ENCODE measurements at places on chromosomes 4 and X.
A peak's percentile ranks its signal among the peaks of the same experiment; 100 is the strongest.

GRCh38 chr4:47933840-47934239 is 19.5 kb upstream of the NFXL1 start:
- DNase-seq: peak; percentile 55

DNA sequence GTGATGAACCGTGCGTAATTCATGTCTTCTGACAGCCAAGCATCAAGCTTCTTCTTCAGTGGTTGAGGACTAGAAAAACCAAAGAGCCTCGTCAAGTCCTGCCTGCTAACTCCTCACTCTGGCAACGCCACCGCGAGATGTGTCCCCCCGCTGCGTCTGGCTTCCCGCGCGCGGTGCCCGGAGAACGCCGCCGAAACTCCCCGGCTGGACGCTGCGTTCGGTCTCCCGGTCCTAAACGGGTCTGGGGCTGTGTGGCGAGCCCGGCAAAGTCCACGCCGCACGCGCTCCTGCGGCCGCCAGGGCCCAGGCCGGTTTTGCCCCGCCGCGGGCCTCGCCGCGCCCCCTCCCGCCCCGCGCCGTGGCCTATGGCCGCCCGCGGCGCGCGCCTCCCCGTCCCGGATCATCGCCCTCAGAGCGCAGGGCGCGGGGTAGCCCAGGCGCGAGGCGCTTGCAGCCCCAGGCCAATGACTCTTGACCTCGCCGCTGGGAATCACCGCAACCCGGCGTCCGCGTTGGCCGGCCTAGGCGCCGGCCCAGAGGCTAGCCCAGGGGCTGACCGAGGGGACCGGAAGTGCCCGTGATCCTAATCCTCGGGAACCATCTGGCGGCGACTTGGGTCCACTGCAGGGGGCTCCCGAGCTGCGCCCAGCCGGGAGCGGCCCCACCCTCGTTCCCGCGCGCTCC is at the start of gene AADAT:
TSS of gene AADAT (minus strand) at position 289 of the 684 bp plus-strand sequence. CDS start at position 23, 266 bp downstream.
- peak; percentile 76 for DNase-seq

- DNase-seq: no peak
Observed at GRCh38 chrX:10016519-10017132, 49.5 kb downstream of the CLDN34 start.

- no peak for DNase-seq
Observed at GRCh38 chr4:54278216-54278615, 49.1 kb downstream of the PDGFRA start.

- DNase-seq: peak; percentile 1
Observed at GRCh38 chrX:99973572-99974226, 436.4 kb downstream of the PCDH19 start.

DNA sequence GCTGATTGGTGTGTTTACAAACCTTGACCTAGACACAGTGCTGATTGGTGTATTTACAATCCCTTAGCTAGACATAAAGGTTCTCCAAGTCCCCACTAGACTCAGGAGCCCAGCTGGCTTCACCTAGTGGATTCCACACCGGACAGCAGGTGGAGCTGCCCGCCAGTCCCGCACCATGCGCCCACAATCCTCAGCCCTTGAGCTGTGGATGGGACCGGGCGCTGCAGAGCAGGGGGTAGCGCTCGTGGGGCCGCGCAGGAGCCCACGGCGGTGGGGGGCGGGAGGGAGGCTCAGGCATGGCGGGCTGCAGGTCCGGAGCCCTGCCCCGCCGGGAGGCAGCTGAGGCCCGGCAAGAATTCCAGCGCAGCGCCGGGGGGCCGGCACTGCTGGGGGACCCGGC is 30.7 kb downstream of the MEPE start:
- DNase-seq: no peak

- peak; percentile 65 for DNase-seq
Observed at GRCh38 chr4:128600996-128601871, 208.3 kb upstream of the JADE1 start.

DNA sequence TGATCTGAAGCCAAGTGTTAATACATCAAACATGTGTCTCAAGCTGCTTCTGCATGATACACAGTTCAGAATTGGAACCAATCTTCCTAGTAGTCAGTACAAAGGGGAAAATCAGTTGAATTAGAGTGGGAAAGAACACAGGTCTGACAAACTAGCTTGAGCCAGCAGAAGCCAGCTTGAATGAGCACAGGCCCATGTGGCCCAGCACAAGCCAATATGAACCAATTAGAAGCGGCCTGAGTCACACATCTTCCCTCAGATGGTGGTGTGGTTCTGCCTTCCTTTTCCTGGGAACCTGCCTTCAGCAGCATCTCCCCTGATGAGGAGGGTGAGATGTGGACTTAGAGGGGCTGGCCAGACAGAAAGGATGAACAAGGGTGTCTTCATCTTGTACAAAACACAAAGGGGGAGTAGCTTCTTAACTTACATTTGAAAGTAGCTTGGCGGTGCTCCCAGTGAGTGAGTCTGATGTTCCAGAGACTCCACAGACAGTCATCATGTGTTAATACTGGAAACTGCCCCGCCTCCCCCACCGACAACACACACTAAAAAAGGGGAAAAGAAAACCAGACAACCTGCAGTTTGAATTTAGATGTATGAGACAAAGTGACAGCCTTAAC is 72.0 kb downstream of the FRMPD4 start:
- DNase-seq: peak; percentile 26

DNA sequence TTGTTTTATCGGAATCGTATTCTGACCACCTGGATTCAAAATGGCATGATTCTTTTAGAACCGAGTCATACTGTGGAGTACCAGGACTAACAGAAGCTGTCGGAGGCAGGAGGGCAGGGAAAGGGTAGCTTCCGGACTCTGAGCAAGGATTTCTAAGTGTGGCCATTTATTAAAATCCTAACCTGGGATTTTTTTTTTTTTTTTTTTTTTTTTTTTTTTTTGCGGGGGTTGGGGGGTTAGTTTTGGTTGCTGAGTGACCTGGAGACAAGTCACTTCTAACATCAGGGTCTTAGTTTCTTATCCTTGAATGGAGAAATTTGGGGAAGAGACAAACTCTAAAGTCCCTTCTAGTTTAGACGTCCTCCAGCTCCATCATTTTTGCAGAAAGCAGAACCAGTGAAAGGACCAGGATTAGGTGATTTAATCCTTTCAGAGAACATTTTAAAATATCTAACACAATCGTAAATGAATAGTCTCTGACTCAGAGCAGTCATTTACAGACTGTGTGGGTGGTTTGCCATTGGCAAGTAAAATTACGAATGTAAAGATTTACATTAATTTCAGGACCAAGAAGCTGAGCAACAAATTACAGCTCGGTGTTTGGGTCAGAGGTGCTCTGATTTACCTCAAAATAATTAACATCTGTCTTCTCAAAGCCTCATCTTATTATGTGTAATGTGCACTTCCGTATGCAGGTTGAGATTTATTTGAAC is 7.3 kb downstream of the SLC25A5 start:
- DNase-seq: no peak

- DNase-seq: no peak
Observed at GRCh38 chr4:8516996-8517550, 63.1 kb upstream of the GPR78 start.

DNA sequence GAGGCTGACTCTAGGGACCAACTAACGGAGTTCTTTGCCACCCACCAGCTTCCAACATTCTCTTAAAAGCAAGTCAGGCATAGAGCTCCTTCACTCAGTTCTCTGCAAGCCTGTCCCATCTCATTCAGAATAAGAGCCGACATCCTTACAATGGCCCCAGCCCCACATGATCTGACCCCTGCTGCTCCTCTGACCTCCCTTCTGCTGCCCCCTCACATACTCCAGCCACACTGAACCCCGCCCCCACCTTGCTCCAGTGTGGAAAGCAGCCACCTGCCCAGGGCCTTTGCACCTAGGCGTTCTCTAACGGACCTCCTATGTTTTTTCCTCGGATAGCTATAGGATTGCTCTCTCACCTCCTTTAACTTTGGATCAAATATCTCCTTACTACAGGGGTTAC is 143.2 kb upstream of the ETNPPL start:
- DNase-seq: no peak

DNA sequence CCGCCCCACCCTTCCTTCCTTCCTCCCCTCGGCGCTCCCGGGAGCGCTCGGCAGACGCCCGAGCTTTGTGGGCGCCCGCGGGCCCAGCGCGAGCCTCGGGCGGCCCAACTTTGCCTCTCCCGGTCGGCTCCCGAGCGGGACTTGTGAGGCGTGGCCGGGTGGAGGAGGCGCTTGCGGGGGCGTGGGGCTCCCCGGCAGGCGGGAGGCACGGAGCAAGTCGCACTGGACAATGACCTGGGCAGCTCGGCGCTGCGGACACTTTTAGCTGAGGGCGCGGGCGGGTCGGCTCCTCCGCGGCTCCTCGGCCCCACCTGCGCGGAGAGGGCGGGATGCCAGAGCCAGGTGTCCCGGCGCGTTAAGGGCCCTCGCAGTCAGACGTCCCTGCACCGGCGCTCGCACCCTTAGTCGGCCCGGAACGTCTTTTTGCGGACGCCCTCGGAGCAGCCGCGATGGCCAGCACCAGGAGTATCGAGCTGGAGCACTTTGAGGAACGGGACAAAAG is 385 bp downstream of the DCLK2 start:
- DNase-seq: peak; percentile 70

DNA sequence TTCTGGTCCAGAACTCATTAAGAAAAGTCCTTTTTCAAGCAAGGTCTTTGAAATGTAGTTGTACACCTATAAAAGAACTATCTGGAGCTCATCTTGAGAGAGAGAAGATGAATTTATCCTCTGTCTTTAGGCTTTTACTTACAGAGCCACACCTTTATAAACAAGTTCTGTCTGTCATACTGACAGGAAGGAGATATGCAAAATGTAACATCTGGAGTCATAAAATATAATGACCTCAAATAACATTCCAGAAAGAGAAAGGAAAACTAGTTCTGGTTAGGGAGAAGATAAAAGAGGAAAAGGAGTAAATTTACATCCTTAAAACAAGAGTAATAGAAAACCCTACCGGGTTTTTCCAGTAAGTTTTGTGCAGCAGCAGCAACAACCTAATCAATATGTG is 1.3 kb downstream of the INPP4B start:
- DNase-seq: no peak
